Foreskin keratinocyte (primary cell): ENCODE measurements at places on chromosomes 3 and 15.

DNA sequence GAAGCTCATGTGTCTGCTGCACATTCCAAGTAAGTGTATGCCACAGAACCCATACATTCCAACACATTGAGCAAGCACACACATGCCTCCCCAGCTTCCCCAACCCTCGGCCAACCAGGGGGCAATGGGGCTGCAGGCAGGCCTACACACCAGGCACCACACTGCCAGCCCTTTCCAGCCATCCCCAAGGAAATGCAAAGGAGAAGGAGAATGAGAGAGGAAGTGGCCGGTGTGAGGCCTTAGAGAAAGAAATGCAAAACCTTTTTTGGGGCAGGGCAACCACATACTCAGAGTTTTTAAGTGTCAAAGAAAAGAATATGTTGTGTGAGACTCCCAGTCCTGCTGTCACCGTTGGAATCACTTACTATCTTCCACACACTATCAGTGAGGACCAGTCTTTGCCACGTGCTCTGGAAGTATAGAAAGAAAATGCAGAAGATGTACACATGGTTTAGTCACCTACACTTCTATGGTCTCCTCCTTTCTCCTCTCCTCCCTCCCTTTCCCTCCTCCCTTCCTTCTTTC is 11.1 kb downstream of the IGF2BP2 start:
- no peak for DNase-seq

GRCh38 chr3:195466251-195466650 is 23.4 kb upstream of the ACAP2 start:
- DNase-seq = no peak

DNA sequence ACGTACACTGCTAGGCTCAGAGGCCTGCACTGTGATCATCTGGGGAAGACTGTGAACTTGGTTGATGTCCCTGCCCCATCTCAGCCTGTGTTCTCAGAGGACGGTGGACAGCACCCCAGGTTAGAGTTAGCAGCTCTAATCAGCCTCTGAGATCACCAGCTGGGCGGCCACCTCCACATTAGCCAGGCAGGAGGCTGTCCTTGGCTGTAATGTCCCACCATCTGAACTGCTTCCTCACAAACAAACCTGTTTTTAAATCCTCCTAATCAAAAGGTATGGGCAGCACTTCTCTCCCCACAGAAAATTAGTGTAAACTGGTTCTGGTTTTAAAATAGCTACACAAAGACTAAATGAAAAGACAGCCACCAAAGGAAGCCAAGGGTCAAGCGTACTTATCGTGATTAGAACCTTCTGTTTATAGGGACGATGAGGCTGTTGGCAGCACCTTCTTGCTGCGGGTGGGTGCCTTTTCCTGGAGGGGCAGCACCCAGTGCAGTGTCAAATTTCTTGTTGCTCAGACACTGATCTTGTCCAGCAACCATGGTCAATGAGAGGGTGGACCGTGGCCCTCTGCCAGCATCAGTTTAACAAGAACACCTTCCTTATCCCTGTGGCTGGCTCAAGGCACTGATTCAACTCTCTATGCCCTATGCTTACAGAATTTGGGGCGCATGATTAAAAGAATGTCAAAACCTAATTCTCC is 24.6 kb downstream of the ACSBG1 start:
- no peak for DNase-seq

- DNase-seq = peak; percentile 15
Observed at GRCh38 chr3:187616307-187616972, 53.8 kb downstream of the SST start.

DNA sequence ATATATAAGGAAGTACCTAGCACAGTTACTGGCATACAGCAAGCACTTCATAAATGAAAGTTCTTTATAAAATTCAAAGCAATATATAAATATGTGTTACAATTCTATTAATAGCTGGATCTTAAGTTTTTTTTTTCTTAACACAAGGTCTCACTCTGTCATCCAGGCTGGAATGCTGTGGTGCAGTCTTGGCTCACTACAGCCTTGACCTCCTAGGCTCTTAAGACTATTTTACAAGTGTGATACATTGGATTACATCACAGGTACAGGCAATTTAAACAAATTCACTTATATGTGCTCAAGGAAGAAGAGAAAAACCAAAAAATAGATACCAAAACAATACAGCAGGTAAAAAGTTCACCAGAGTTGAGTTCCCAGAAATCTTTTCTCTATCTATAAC is 60.6 kb downstream of the ZNF280D start:
- DNase-seq = no peak

GRCh38 chr3:16140116-16140893 is 34.2 kb upstream of the GALNT15 start:
- DNase-seq = no peak

- no peak for DNase-seq
Observed at GRCh38 chr15:32119694-32120330, 89.5 kb downstream of the CHRNA7 start.

DNA sequence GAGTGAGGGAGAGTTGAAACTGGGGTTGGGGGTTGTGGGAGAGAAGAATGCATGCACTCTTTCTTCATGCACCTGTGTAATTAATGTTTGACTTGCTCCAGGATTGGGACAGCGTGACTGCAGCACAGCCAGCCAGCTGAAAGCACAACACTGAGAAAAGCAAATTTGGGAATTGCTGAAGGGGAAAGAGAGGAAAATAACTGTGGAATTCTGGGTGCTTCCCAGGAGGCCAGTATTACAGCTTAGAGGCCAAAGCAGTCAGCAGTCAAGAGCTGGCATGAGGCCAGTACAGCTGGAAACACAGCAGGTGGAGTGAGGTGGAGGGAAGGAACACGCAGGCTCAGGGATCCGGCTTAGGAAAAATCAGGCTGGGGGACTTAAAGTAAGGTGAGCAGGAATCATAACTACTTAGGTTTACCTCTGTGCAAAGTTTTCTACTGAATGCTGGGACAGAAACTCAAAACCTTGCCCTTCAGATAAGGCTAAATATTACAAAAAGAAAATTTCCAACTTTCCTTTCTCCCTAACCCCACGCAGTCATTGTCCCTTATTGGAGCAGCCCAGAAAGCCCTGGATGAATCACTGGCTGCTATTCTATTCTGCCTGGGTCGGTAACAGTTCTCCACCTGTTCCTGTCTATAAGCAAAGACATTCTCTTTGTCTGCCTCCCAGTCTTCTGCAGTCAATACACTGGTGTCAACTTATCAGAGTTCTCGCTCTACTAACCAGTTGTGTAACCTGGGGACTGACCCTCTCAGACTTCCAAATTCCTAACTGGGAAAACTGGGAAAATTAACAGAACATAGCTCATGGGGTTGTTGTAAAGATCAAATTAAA is 167.2 kb downstream of the MAGI1 start:
- no peak for DNase-seq
